ENCODE measurements at places on chromosomes 3 and 15.

DNA sequence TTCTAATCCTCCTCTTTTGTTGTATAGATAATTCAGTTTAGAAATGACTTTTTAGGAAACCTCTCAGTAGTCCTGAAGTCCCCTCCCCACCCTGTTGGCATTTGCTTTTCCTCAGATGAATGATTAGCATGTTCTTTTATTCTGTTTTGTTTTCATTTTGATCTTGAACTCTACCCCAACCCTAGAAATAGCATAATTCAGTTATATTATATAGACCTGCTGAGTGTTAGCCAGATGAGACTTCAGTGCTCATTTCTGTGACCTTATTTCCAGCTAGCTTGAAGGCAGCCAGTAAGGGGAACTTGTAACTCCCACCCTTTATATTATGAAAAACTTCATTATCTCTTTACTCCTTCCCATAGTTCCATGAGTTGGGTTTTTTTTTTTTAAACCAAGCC is 41.2 kb downstream of the SNRK start:
- no peak for DNase-seq

DNA sequence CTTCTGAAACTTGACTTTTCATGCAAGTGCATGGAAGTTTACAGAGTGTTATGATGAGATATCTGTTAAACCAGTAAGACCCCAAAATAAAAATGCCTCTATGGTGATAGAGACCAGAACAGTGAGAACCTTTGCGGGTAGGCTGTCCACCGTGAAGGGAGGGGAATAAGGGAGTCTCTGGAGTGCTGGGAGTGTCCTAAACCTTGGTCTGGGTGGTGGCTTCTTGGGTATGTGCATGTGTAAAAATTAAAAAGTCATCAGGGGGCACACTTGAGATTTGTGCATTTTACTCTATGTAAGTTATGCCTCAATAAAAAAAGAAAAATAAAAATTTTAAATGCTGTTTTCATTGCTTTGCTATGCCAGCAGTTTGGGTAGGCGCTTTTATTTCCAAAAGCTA is 38.2 kb upstream of the BNC1 start:
- DNase-seq, result no peak

GRCh38 chr3:58034738-58035523 is 26.7 kb downstream of the FLNB start:
- DNase-seq, result no peak

- DNase-seq, result no peak
Measured at GRCh38 chr15:101322016-101322695, 27.1 kb upstream of the SNRPA1 start.

- no peak for DNase-seq
Measured at GRCh38 chr3:104411757-104412156, 955.0 kb upstream of the ALCAM start.

DNA sequence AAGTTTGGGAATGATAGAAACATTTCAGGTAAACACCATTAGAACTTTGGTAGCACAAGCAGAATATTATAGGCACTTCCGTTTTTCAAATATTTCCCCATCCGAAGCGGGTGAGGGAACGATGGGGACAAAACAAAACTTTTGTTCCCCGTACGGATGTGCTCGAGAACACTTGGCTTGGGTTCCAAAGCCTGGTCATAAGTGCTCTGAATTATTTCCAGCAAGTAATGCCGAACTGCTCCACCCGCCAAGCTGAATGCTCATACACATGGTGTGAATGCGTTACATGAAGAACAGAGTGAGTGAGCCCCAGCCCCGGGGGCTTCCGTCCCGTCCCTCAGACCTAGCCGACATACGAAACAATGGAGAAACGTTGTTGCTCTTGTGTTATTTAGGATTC is 438.2 kb upstream of the ARRDC4 start:
- DNase-seq, result no peak

GRCh38 chr3:191020730-191021396 is 158.4 kb upstream of the GMNC start:
- DNase-seq, result no peak

DNA sequence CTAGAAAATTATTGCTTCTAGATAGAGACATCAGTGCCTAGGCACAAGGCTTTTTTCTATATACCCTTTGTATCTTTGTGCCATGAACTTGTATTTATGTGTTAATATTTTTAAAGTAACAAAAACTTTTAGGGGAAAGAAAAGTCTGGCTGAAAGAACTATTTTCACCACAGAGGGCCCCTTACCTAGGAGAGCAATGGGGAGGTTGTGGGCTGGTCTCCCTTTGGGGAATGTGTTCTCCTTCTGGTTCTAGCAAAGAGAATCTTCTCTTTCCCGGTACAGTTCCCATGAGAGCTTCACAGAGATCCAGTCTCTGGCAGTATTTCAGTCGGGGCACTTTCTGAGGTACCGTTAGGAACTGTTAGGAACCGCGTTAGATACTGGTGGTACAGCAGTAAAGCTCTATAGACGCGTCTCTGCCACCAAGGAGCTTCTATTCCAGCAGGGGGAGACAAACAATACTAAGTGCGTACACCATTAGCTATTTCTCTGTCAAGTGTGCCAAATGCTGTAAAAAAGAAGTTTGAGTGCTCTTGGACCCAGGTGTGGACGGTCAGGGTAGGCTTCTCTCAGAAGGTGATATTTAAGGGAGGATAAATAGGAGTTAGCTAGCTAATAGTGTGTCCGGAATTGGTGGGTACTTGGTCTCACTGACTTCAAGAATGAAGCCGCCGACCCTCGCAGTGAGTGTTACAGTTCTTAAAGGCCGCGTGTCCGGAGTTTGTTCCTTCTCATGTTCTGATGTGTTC is 4.6 kb upstream of the EPB42 start:
- peak; percentile 72 for DNase-seq

DNA sequence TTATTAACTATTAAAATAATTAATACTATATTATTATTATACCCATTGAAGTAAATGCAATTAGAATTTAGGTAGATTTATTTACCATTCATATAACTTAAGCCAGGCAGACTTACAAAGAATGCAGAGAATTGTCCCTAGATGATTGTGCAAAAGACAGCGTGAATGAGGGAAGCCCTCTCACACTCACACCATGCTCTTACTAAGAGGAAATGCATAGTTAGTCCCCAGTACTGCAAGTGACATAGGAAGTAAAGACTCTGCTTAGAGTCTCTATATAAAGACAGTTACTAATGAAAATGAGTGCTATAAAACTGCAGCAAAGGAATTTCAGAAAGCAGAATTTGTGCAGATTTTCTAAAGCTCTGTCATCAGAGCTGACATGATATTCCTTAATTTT is 270.4 kb downstream of the ZBBX start:
- no peak for DNase-seq

- DNase-seq, result no peak
Measured at GRCh38 chr15:68186671-68187397, 18.3 kb downstream of the CALML4 start.

GRCh38 chr3:14553871-14554270 is 13.7 kb upstream of the GRIP2 start:
- no peak for DNase-seq

DNA sequence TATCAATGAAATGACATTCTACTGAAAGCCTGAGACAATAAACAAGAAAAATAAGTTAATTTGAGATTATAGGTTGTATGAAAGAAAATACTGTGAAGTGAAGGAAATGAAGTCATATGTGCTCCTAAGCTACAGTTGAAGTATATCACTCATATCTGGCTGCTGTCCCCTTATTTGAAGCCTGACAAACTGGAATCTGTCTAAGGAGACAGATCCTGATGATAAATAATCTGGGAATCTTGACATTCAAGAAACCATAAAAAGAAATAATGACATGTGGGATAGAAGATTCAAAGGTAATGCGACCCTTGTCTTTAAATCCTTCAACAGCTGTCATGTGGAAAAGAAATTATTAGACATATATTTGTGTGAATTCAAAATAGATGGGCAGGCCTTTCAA is 424.5 kb upstream of the LMCD1 start:
- no peak for DNase-seq

- no peak for DNase-seq
Measured at GRCh38 chr3:190497811-190498210, 16.1 kb upstream of the IL1RAP start.
